ENCODE measurements at places on chromosomes 5 and 9.

DNA sequence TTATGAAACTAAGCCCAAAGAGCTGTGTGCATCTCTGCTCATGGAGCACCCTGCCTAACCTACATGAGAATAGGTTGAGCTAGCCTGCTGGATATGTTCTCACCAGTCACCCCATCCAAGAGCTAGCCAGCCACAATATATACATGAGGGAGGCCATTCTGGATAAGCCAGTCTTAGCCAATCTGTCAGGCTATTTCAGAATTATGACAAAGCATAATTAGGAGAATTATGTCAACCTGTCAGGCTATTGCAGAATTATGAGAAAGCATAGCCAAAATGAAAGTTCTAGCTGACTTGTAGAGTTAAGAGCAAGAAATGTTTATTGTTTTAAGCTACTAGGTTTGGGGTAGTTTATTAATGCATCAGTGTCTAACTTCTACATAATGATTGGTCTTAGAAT lies 189.8 kb downstream of the WDR70 start:
- no peak for DNase-seq

GRCh38 chr5:28896949-28897348 lies 1858.6 kb upstream of the CDH9 start:
- DNase-seq = no peak

DNA sequence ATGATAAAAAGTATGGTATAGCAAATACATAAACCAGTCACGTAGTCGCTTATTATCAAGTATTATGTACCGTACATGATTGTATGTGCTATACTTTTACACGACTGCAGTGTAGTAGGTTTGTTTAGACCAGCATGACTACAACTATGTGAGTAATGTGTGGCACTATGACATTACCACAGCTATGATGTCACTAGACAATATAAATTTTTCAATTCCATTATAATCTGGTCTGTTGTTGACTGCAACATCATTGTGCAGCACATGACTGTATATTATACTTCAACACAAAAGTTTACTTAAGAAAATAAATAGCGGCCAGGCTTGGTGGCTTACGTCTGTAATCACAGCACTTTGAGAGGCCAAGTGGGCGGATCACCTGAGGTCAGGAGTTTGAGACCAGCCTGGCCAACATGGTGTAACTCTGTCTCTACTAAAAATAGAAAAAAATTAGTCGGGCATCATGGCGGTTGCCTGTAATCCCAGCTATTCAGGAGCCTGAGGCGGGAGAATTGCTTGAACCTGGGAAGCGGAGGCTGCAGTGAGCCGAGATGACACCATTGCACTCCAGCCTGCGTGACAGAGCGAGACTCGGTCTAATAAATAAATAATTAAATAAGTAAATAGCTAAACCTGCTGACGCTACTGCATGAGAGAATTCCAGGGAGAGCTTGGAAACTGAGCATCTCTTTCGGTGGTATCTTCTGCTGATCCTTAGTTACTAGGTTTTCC lies 24.6 kb upstream of the JADE2 start:
- DNase-seq = no peak

DNA sequence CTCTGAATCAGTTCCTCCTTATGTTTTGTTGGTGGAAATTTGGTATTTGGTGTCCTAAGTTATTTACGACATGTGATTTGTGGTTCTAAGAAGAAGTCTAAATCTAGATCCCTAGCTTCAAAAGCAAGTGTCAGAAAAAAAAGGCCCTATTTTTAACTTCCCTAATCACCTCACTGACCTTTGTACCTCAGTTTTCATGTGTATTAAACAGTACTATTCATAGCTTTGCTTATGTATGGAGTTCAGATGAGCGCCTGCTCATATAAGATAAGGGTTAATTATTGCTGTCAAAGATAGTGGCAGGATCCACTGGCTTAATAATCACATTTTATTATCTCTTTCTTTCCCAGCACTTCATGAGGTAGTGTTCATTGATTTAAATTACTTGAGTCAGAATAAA lies 318.2 kb downstream of the PARP8 start:
- DNase-seq = no peak

DNA sequence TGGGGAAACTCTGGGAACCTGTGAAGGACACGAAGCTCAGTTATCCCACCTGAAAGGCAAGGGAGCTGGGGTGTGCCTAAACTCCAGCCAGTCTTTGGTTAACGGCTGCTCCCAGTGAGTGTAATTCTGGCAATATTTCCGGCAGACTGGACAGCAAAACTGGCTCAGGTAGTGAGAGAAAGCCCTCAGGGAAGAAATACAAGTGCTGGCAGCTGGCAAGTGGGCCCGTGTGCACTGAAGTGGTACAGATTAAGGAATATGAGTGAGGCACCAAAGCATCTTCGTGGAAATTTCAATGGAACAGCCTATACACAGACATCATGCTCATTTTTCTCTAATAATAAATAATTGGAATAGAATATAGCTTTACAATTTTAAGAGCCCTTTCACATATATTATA lies 56.2 kb downstream of the ABHD17B start:
- no peak for DNase-seq

DNA sequence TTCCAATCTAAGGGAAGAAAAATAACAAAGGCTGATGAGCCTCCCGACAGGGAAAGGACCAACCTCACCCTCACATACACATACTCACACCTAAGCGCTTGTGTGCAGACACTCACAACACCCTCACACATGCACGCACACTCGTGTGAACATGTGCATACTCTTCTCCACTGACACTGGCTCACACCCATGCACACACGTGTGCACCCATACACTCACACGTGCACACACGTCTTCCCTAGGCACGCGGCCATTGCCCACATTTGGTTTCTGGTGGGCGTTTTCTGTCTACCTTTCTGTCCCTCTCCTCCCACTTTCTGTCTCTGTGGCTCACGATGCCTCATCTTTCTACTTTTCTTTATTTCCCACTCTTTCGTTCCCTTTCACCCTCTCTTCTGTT lies 169.7 kb upstream of the MVB12B start:
- DNase-seq = no peak

- DNase-seq = no peak
Measured at GRCh38 chr5:10623305-10623910, 59.5 kb downstream of the ANKRD33B start.

- no peak for DNase-seq
Measured at GRCh38 chr9:96651626-96652025, 3.5 kb downstream of the PRXL2C start.

- DNase-seq = no peak
Measured at GRCh38 chr5:153520137-153520536, 29.7 kb downstream of the GRIA1 start.

GRCh38 chr9:32928912-32929311 lies 72.5 kb downstream of the APTX start:
- no peak for DNase-seq

- no peak for DNase-seq
Measured at GRCh38 chr5:116908537-116908936, 333.9 kb upstream of the SEMA6A start.

DNA sequence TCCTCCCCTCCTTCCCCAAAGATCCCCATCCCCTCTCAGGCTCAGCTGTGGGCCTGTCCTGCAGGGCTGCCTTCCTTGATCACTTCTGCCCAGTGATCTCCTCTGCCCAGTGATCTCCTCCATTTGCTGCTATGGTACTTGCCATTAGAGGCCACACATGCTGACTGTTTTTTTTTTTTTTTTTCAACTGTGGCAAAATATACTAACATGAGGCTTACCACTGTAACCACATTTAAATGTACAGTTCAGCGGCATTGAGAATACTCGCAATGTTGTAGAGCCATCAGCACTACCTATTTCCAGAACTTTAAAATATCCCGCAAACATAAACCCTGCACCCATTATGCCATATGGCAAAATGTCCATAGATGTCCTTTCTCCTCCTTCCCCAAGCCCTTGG lies 61.7 kb upstream of the EPB41L4B start:
- no peak for DNase-seq

GRCh38 chr5:15897656-15898055 lies 281.9 kb downstream of the MARCHF11 start:
- DNase-seq = no peak

GRCh38 chr9:36725777-36726356 lies 153.2 kb downstream of the MELK start:
- DNase-seq = no peak

GRCh38 chr5:11792621-11793020 lies 111.6 kb downstream of the CTNND2 start:
- no peak for DNase-seq

DNA sequence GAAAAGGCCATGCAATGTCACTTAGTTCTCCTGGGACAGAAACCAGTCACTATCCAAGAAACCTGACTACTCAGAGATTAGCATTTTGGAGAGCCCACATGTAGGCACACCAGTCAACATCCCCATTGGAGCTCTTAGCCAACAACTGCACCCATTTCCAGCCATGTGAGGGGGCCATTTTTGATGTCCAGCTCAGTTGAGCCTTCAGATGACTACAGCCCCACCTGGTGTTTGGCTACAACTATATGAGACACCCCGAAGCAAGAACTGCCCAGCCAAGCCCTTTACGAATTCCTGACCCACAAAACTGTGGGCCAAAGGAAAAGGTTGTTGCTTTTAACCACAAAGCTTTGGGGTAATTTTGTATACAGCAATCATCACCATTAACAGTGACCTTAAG lies 300.1 kb downstream of the ASTN2 start:
- no peak for DNase-seq

DNA sequence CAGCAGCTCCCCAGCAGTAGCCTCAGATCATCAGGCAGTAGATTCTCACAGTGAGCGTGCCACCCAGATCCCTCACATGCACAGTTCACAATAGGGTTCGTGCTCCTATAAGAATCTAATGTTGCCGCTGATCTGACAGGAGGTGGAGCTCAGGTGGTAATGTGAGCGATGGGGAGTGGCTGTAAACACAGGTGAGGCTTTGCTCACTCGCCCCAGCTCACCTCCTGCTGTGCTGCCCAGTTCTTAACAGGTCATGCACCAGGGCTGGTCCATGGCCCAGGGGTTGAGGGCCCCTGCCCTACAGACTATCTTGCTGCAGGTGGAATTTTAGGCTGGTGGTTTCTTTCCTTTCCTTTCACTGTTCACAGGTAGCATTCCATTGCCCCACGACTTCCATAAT lies 100.2 kb downstream of the MRPL36 start:
- no peak for DNase-seq

- DNase-seq = no peak
Measured at GRCh38 chr5:124907098-124907644, 160.7 kb upstream of the ZNF608 start.

GRCh38 chr9:114364134-114365041 lies 23.4 kb downstream of the AKNA start:
- no peak for DNase-seq

DNA sequence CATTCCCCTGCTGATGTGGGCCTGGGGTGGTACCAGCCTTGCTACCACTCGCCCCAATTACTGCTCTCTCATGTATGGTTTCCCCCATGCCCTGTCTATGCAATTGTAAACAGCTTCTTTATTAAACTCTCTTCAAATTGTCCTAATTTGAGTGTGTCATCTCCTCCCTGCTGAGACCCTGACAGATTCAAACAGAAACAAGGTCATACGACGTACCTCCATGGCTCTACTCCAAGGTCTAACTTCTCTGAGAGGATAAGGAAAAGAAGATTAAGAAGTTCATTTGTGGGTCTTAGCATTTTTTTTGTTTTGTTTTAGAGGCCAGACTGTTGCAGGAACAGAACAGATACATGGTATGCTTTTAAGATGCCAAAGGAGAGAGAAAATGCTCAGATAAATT lies 38.0 kb downstream of the ABITRAM start:
- no peak for DNase-seq

GRCh38 chr5:119410448-119411159 lies 41.7 kb upstream of the HSD17B4 start:
- DNase-seq = no peak

GRCh38 chr5:179181988-179182387 lies 121.8 kb downstream of the ZNF354C start:
- DNase-seq = no peak

DNA sequence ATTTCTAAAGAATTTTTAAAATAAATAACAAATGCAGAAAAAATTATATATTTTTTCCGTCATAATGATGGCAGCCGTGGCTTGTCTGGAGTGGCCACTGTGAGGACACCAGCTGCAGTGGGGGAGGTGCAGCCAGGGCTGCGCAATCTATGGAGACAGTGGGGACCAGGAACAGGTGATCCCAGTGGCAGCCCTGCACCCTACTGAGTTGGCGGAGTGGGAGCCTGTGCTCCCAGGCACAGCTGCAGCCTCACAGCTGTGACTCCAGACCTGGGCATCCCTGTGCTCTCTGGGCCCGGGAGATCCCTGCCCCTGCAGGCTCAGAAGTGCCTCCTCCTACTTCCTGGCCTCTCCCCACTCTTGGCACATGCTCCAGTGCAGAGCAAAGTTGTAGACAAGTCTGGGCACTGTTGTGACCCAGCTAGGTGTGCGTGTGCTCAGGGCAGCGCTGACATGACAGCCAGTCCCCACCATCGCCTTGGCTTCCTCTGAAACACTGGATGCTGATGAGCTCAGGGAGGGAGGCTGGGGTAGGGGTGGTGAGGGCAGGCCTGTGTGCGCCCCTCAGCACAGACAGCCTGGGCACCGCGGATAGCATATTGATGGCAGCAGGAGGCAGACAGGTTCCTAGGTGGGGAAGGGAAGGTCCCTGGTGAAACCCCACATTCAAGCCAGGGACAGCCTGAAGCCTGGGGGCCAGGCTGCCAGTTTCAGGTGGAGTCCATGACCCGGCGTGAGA lies 96.0 kb upstream of the PRR16 start:
- no peak for DNase-seq

DNA sequence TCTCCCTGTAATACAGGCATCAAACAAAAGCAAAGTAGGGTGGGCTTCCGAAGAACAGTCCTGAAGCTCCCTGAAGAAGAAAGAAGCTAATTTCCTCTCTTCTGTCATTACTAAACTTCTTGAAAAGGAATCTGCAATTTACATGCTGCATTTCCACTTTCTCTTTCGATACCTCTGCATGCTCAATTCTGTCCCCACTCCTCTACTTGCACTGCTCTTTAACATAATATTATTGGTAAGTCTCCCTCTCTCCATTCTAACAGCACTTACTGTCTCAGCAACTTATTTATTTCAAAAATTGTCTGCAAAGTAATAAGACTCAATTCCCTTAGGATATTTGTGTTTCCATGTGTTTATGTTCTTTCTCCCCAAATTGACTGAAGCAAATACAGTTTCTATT lies 3.9 kb upstream of the PLPP1 start:
- no peak for DNase-seq

DNA sequence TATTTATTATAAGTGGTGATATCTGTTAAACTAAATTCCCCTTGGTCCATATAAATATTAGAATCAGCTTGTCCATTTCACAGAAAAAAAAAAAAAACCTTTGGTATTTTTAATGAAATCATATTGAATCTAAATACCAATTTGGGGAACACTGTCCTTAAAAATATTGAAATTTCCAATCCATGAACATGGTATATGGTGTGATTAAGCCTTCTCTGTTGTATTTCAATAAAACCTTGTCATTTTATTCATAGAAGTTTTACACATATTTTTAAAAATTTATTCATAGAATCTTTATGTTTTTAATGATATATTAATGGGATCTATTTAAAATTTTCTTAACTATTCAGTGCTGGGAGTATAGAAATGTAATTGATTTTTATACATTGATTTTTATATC lies 135.3 kb downstream of the CEP120 start:
- no peak for DNase-seq

DNA sequence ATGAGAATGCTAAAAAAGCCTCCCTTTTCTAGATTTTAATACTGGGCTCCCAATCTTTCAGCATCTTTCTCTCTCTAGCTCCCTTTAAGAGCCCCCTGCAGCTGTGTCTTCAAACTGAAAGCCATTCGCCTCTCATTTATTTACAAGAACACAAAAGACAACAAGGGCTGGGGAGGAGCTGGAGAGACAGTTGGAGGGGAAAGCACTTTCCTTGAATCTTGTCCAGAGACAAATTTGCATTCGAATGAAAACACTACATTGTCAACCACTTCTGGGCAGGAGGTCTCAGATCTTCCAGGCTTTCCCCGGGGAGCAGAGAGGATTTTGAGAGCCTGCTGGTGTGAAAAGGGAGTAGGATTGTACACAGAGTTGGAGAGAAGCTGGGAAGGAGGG lies 518.3 kb downstream of the CTNND2 start:
- DNase-seq = no peak

Data from cerebellar nuclear complex (tissue), 1 donor.